ENCODE measurements at places on chromosomes 12 and 14.
A peak's percentile ranks its signal among the peaks of the same experiment; 100 is the strongest.

DNA sequence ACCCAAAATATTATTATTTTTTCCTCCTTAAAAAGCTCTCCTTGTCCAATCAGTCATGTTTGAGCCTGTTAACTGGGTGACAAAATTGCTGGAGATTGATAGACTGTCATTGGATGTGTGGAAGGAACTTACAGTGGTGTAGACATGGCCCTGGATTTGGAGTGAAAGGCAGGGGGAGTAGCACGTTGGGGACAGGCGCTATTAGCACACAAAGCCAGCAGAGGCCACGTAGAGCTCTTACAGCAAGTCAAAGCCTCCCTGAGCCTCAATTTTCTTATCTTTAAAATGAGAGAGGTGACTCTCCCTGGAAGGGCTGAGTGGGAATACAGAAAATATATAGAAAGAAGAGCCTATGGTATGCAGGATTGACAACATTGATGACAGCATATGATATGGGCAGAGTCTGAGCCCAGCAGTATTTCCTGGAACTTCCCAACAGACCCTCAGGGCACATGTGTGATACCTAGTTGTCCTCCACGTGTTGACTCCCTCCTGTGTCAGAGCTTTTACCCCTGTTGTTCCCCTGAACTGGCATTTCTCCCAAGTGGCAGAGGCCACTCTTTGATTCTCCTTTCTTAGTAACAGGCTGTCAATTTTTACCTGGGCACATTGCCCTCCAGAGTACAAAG is 504.9 kb downstream of the VRK1 start:
- DNase-seq, result no peak

- no peak for DNase-seq
These were observed 420.8 kb downstream of the CCDC91 start for GRCh38 chr12:28611115-28611435.

GRCh38 chr14:93648440-93649168 is 139.7 kb downstream of the PRIMA1 start:
- no peak for DNase-seq

DNA sequence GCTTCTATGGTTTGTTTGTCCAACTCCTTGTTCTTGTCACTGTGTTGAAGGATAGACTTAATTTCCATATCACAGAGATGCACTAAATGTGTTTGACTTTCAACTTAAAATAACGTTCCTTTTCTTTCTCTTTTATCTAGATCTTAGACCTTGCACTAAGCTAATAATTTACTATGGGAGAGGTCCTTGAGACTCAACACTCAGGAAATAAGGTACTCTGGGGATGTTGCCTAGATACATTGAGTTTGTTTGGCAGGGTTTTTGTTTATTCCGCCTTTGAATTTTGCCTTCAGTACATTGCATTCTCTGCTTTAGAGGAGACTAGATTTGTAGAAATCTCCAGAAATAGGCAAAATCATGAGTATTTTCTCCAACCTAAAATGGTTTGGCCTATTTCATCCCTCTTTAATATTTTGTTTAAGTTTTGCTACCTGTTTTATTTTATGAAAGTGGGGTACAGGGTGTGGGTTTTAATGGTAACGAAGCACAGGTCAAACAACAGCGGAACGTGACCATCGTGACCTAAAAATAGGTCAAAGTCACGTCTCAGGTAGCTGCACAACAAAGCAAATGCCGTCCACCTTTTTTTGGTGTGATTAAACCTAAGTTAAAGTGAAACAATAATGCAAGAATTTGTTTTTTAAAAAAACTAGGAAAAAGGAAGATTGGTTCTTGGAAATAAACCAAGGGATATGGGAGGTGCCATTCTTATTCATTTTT is 115.3 kb upstream of the CPSF6 start:
- peak; percentile 91 for DNase-seq

- DNase-seq, result no peak
These were observed 187.4 kb downstream of the FOXG1 start for GRCh38 chr14:28953973-28954372.

- no peak for DNase-seq
These were observed 43.3 kb downstream of the ADCK1 start for GRCh38 chr14:77843195-77843594.

- DNase-seq, result peak; percentile 19
These were observed at the start of gene KRT80 for GRCh38 chr12:52191841-52192791. KRT80 (minus strand) TSS chr12:52192014; CDS start chr12:52191902, 112 bp downstream.

- DNase-seq, result no peak
These were observed 1.9 kb downstream of the FOXN3 start for GRCh38 chr14:89415159-89415558.

DNA sequence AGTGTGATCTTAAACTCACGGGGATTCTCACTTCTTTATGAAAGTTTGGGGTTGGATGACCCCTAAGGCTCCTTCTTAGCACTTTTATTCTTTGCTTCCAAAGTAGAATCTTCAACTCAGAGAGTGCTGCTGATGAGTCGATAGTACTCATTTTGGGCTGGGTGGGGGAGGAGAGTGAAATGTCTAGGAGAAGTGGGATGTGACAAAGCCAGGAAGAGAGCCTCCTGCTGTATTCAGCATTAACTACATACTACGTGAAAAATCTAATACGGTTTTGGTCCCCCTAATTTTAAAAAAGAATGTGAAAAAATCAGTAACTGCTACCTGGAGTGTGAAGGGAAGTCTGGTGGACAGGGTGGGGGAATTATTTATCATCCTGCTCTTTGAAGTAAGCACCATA is 148.3 kb downstream of the SAMD4A start:
- DNase-seq, result no peak

DNA sequence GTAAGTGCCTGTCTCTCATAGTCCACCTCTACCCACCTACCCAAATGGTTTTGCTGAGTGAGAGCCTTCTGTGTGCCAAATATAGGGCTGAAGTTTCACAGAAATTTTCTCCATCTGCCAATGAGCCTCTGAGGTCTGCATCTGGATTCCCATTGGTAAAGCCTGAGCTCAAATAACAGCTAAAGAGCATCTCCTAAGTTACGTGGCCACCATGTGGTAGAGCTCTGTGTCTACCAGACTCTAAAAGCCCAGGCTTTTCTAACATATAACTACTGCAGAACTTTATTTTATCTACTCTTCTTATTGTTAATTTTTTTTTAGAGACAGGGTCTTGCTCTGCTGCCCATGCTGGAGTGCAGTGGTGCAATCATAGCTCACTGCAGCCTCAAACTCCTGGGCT is 16.0 kb downstream of the AMDHD1 start:
- no peak for DNase-seq

GRCh38 chr14:81625343-81625742 is 91.7 kb upstream of the SEL1L start:
- DNase-seq, result no peak

DNA sequence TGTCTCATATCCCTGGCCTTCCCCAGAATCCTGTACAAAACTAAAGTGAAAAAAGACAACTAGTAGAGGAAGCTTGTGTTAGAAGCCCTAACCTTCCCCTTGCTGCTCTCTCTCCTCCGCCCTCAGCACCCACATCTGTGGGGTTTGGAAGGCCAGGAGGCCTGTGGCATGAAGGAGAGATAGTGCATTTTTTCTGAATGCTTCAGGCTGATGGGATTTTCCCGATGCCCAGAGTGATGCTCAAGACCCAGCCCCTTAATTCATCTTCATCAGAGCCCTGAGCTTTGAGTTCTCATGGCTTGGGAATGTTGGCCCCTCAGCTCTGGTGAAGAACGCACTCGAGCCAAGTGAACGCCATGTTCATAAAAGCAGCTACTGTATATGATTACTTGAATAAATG is 5.9 kb downstream of the FGF6 start:
- DNase-seq, result no peak

DNA sequence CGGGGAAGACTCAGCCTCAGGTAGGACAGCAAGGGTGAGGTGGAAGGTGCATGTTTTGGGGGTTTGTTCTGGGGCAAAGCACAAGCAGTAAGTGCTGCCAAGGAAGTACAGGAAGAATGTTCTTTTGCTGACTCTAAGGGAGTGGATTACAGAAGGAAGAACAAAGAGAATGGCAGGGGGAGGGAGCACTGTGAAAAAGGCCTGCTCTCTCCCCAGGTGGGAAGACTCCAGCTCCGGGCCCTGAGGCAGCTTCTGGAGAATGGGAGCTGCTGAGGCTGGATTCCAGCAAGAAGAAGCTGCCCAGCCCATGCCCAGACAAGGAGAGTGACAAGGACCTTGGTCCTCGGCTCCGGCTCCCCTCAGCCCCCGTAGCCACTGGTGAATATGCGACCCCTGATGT is 7.0 kb upstream of the PFDN5 start:
- no peak for DNase-seq

DNA sequence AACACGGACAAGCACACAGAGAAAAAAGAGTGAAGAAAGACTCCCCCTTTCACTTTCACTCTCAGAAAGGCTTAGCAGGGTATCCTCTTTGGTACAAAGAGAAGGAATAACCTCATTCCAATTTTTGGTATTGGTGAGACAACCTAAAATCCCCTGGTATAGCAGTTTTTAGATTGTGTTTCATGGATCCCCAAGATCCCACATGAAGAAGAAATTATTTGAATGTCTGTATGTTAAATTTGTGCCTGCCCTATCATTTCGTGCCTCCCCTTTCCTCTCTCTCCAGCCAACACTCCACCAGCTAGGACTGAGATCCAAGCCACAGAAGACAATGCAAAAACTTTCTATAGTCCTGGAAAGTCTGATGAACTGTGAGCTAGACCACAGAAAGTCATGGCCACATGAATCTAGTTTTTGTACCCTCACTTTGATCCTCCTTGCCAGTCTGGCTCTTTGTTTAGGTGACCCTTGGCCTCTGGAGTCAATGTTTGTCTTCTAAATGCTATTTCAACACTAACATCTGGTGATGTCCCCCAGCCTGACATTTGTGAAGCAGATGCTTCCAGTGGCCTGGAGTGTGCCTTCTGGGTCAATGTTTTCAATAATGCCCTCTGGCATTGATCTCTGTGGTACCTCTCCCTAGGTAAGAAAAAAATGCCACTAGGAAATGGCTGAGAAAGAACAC is 181.9 kb upstream of the BMP4 start:
- no peak for DNase-seq

- no peak for DNase-seq
These were observed 175.7 kb downstream of the NPAS3 start for GRCh38 chr14:33114331-33114730.

DNA sequence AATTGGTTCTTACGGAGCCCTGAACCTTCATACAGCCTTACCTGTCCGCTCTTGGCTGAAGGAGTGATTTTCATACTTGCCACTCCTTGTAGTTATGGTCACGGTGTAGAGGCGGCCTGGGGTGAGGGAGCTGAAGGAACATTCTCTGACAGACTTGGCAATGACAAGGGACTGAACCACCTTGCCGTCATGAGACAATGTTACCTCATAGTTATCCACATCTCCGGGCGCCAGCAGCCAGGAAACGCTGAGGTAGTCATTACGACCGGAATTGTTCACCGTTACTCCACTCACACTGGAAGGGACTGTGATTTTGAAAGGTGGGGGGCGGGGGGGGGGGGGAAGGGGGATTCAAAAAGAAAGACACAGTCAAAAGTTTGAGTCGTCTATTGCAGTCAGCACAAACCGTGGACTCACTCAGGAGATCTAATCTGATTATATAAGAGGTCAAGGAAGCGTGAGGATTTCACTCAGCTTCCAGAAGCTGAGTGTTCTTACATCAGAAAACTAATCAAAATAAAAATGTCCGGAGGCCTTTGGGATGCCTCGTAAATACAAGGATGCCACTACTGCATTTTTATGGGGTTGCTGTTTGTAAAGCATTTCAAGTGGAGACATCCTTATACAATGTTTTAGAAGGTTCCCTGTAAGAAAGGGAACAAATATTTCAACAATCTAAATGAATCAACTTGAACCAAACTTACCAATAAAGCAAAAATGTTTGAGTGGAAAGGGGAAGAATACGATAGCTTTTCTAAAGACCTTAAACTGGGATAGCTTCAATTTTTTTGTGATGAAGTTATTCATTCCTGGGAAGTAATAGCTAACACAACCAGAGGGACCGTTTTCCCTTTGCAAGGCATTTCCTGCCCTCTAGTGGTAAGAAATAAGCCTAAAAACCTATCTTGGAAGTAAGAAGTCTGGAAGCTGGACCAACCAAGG is 60.6 kb downstream of the PTPRB start:
- DNase-seq, result peak; percentile 29

- DNase-seq, result no peak
These were observed 189.9 kb downstream of the VRK1 start for GRCh38 chr14:96987086-96987474.

- DNase-seq, result no peak
These were observed 12.7 kb upstream of the HDAC7 start for GRCh38 chr12:47832263-47832933.

DNA sequence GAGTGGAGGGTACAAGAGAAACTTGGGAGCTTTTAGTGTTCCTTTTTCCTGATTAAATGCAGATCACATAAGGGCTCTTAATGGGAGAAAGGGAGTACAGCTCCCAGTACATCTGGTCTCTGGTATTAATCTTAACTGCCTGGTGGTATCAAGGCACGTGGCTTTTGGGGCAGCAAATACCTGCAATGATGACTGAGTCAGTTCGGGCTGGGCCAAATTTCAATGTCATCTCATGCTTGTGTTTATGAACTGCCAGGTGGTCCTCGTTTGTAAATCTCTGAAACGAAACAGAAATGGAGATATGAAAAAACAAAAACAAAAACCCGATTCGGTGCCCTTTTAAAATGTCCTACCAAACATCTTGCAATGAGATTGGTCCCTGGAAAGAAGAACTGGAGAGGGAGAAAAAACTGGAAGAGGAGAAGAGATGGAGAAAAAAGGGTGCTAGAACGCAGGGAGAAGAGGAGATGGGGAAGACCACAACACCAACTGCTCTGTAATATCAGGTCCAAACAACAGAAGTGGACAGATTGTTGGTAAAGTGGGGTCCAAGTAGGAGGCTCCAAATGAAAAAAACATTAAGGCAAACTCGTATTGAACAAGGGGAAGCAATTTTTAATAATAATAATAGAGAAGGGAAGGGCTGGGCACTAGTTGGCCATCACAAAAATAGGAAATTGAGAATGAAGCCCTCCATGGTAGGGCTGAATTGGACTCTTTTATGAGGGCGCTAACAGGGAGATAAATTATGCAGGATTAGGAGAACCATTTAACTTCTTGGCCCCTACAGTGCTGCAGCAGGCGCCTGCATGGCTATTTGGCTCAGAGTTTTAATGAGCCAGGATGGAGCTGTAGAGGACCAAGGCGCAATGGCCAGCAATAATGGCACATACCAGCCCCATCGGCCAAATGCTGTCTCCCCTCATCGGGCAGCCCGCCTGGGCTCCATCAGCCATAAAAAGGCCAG is 45.4 kb upstream of the NPFF start:
- no peak for DNase-seq

Measured in NCI-H187 treated with DMSO at 0.1 percent for 48 hours (cell line).